Esophagus mucosa (tissue), 1 donor: ENCODE measurements at places on chromosomes 16 and 17. TPM values are rescaled to one million over a fixed set of nuclear protein-coding genes. Genes with fewer than 3 reads are reported as not detected.

PYY gene
- not detected for total RNA-seq

CES3 gene
- total RNA-seq, result 1.1 TPM

NEUROD2 gene
- total RNA-seq, result not detected

ZG16B gene
- total RNA-seq, result 15.3 TPM

DHRS7C gene
- total RNA-seq, result not detected

FBXW10B gene
- total RNA-seq, result 8.0 TPM

OSBPL7 gene
- total RNA-seq, result 1.8 TPM

CRYBA1 gene
- total RNA-seq, result not detected

CMTM2 gene
- total RNA-seq, result not detected

CHRNE gene
- 0.32 TPM for total RNA-seq
